ENCODE measurements at places on chromosomes 11 and 22.

DNA sequence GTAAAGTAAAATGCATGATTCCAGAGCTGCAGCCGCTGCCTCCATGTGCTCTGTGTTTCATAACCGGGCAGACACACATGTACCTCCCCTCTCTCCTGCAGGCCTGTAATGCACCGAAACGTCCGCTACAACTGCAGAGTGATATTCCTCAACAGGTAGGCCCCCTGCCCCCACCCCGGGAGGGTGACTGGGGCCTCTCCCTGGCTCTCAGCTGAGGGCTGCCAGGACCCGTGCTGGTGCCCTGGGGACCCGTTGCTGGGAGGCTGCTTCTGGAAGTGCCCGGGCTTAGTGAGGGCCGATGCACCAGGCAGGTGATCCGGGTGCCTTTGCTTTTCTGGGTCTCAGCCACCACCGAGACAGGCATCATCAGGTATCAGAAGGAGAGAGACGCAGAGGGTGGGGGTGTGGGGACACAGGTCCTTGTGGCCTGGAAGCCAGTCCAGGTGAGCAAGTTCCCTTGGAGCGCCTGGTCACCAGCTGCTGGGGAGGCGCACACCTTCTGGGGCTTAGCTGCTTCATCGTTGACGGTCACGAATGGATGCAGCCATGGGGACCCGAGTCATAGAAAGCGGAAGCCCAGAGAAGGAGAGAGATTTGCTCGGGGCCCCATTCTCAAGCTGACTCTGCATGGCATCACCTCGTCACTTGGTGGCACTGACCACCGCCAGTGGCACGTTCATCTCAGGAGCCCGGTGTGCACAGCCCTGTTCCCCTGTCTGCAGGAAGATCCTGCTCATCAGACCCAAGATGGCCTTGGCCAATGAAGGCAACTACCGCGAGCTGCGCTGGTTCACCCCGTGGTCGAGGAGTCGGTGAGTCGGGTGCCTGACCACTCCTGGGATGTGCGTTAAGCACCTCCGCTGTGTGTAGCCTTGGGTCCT, 10.6 kb downstream of the NADSYN1 start:
- no peak for DNase-seq

DNA sequence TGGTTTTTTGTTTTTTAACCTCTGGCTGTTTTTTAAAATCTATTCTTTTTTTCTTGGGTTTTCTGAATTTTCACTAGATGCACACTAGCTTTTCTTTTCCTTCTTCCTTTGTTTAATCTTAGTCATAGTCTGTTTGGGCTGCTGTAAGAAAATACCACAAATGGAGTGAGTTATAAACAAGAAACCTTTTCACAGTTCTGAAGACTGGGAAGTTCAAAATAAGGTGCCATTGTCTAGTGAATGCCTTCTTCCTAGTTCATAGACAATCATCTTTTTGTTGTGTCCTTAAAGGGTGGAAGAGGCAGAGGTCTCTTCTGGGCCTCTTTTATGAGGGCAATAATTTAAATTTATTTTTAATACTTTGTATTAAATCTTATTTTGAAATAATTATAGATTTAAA, 532.9 kb upstream of the ANO5 start:
- DNase-seq: no peak

DNA sequence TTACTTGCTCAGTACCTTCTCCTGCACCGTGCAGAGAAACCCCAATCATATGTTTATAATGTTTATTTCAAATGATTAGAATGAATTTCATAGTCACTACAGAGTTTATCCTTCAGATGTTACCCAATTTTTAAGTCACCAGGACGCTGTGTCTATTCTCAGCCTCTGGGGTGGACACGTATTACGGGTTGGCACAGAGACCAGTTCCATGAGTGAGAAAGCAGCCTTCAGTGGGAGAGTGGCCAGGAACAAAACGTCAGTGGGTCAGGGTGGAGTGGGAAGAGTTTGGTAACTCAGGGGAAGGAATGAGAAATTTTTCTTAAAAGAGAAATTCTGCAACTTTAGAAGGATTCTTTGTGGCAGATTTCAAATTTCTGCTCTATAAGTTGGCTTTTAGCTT, 77.1 kb upstream of the MTMR2 start:
- DNase-seq: no peak

- peak; percentile 29 for DNase-seq
Measured at GRCh38 chr22:49228431-49229037, 599.1 kb downstream of the BRD1 start.

DNA sequence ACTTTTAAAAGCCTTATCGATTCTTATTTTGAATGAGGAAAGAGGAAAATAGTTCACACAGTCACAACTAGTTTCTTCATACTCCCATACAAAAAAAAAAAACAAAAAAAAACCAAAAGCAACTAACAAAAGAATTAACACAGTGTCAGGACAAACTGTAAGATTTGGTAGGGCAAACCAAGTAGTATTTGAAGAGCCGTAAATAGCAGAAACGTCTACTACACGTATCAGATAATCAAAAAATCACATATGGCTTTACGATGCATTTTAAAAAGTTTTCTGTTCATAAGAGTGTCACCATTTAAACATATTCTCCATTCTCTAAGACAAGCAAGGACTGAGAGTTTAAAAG, 2.3 kb downstream of the PICALM start:
- DNase-seq: no peak

- no peak for DNase-seq
Measured at GRCh38 chr11:1202154-1202775, 20.6 kb upstream of the MUC5B start.

- no peak for DNase-seq
Measured at GRCh38 chr11:72773696-72774095, 20.2 kb downstream of the STARD10 start.

- no peak for DNase-seq
Measured at GRCh38 chr22:22773427-22773826, 114.2 kb upstream of the IGLL5 start.

GRCh38 chr22:25749420-25750169, 7.6 kb downstream of the MYO18B start:
- DNase-seq: peak; percentile 90

DNA sequence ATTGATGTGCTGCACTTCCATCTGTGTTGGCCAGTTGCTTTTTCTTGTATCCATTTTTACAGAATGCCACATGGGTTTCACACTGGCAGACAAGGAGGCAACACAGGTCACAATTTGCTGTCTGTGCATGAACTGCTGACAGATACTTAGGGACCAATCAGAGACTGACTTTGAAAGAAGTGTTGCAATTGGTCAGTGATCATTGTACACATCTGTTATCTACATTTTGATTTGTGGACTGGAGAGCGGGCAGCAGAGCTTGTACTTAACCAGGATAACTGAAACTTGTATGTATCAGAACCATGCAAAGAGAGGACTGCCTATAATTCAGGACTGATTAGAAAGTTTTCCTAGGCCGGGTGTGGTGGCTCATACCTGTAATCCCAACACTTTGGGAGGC, 21.8 kb downstream of the PRR5 start:
- no peak for DNase-seq

- no peak for DNase-seq
Measured at GRCh38 chr11:99351624-99352023, 330.9 kb downstream of the CNTN5 start.

GRCh38 chr11:23687991-23688390, 808.9 kb upstream of the LUZP2 start:
- DNase-seq: no peak

- no peak for DNase-seq
Measured at GRCh38 chr11:20247591-20248007, 87.3 kb upstream of the DBX1 start.

- no peak for DNase-seq
Measured at GRCh38 chr11:47325271-47326041, 27.0 kb downstream of the MYBPC3 start.

- DNase-seq: no peak
Measured at GRCh38 chr11:35494957-35495490, 30.4 kb downstream of the PAMR1 start.

- DNase-seq: no peak
Measured at GRCh38 chr11:2529173-2529572, 84.4 kb downstream of the KCNQ1 start.

DNA sequence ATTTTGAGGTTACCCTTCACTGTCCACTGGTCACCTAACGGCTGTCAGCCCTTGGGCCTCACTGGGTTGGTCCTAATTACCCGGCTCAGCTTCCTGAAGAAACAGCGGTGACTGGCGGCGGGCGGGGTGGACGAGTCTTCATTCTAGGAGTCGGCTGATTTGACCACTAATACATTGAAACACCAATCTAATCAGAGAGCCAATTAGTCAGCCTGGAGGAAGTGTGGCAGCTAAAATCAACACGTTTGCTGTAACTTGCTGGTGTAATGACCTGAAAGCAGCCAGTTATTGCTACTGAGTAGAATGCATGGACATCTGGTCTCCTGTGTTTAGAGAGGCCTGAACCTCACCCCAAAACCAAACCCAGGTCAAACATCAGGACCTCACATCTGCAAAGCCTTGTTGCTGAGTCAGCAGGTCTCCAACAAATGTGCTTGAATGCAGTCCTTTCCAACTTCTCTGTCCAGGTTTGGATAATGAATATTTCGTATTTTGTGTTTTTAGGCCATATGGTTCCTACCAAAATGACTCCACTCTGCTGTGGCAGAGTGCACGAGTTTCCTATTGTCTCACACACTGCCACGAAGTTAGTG, 496.4 kb downstream of the BRD1 start:
- DNase-seq: no peak

- DNase-seq: no peak
Measured at GRCh38 chr22:25142102-25142501, 57.6 kb upstream of the CRYBB3 start.

- DNase-seq: no peak
Measured at GRCh38 chr22:48397531-48398180, 1430.0 kb downstream of the BRD1 start.

GRCh38 chr11:122756417-122756816, 81.9 kb upstream of the CRTAM start:
- DNase-seq: peak; percentile 91

DNA sequence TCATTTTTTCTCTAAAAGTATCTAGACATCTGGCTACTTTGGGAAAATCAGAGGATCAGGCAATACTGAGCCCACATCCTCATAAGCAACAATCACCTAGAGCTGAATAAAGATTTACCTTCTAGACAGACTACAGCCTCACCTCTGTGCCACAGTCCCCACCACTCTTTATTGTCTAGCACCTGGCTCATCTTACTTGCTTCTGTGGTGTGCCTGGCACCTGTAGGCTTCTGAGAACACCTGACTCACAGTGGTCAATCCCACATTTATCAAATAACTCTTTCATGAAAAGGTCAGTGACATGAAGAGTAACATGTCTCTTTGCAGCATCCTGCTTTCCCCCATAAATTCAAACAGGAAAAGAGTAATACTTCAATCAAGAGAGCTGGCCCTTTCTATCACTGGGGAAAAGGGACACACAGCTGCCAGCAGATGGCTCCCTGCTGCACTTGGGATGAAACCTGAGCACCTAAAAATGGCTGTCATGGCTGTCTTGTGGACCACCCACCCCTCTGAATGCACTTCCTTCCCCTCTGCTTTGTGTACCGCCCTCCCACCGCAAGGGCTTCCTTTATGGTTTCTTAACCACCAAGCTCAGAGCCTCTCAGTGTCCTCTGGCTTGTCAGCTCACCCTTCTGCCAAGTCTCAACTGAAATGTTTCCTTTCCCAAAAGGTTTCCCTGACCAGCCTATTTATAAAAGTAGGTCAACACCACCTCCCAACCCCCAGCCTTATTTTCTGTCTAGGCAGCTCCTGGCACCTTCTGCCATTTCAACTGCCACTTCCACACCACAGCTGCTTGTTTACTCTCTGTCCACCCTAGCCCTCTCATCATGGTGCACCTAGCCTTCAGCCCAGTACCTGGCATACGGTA, 9.3 kb downstream of the TFIP11 start:
- peak; percentile 95 for DNase-seq

- no peak for DNase-seq
Measured at GRCh38 chr22:42892571-42893316, 35.7 kb upstream of the ARFGAP3 start.

GRCh38 chr22:44968736-44969135, 41.1 kb downstream of the PHF21B start:
- DNase-seq: no peak

GRCh38 chr11:65315204-65315865, 669 bp downstream of the CDC42EP2 start:
- DNase-seq: peak; percentile 81

GRCh38 chr22:46542011-46542985, 4.9 kb upstream of the CELSR1 start:
- DNase-seq: peak; percentile 76

DNA sequence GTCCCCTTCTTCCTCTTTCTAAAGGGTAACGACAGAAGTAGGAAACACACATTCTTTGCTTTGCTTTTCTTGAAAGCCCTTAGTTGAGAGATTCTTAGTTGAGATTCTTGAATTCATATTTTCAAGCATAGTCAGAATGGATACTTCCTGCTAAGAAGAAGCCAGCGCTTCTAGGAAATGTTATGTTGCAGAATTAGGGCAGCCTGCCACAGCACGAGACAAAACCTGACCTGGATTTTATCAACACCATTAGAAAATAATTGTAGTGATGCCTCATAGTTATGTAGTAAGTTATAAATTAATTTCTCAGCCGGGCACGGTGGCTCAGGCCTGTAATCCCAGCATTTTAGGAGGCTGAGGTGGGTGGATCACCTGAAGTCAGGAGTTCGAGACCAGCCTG, 37.9 kb upstream of the NUP160 start:
- DNase-seq: peak; percentile 43

GRCh38 chr11:100396266-100396665, 290.8 kb upstream of the ARHGAP42 start:
- DNase-seq: no peak

DNA sequence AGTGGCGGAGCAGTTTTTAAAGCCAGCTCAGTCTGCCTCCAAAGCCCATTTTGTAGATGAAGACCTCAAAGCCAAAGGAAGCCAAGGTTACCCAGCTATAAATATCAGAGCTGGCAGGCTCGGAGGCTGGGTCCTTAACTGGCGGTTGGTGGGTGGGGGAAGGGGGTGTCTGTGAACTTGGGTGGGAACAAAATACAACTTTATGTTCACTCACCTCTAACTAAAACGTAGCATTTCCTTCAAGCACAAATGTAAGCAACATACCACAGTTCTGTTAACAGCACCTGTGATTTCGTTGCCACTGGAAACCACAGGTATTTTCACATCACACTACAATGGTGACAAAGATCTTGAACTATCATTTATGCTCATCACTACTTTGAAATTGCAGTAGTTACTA, 99.7 kb upstream of the SYT13 start:
- no peak for DNase-seq

- DNase-seq: no peak
Measured at GRCh38 chr11:128361451-128362020, 225.8 kb downstream of the ETS1 start.

DNA sequence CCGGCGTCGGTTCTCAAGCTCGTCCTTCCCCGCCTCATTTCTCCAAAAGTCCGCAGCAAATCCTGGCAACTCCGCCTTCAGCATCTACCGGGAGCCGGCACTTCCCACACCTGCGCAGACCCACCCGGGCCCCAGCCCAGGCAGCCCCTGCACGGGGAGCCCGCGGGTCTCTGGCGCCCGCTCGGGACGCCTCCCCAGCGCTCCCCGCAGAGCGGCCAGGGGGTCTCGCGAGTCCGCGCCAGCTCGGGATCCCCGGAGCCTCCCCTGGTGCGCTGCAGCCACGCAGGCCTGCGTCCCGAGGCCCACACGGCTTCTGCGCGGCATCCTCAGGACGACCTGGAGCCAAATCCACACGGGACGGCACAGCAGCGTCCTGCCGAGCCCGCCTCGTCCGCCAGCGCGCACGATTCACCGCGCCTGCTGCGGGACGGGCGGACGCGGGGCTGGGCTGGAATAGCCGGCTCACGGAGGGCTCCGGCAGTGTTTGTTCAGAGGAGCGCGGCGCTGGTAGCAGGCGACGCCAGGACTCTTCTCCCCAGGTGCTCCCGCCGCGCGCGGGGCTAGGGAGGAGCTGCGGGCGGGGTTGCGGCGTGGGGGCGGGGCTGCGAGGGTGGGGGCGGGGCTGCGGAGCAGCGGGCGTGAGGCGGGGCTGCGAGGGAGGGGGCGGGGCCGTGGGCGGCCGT, 816 bp upstream of the PHRF1 start:
- DNase-seq: no peak
